ENCODE measurements at places on chromosomes 6 and 20.

DNA sequence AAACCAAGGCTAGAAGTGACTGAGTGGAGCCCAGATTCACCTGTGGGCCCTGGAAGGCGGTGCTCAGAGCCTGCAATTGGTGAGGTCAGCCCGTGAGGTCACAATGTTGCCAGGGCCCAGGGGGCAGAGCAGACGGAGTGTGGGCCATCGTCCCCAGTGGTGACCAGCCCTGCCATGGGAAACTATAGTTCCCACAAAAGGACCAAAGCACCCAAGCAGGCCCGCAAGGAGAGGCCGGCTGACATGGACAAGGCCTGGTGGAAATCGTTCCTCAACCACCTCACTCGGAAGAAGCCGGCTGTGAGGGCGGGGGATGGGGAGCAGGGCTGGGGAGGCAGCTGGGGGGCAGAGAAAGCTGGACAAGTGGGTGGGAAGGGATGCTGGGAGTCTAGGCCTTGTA lies at the start of gene C20orf144:
TSS of gene C20orf144 (plus strand) at position 156 of the 400 bp plus-strand sequence. CDS start at position 175, 19 bp downstream.
- peaks cover 26% of the 10 kb centered on the region for H3K4me1 ChIP-seq
- DNase-seq: no peak
- peak within 1 kb of the TSS; percentile 91 for H3K27ac ChIP-seq
- H3K4me3 ChIP-seq: peak within 1 kb of the TSS; percentile 71

DNA sequence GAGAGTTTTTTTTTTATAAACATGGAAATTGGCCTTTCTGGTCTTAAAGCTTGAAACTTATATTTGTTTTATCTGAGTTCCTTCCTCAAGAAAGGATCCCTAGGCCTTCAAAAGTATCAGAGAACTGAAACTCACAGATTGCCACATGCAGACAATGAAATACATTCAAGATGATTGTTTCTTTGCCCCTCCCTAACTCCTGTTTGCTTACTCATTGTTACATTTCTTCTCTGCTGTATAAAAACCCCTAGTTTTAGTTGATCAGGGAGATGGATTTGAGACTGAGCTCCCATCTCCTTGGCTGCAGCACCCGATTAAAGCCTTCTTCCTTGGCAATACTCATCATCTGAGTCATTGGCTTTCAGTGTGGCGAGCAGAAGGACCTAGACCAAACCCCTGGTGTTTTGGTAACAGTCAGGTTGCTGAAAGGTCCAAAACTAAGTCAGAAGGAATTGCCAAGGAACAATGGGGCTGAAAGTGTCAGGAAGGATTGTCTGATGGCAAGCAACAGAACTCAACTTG lies 132.3 kb upstream of the SULF2 start:
- peaks cover 57% of the 10 kb centered on the region for H3K27me3 ChIP-seq
- H3K4me3 ChIP-seq: no peak overlapping the region
- no peaks in the 10 kb centered on the region for H3K4me1 ChIP-seq
- no peak overlapping the region for H3K27ac ChIP-seq

GRCh38 chr20:3203315-3204123 lies 963 bp downstream of the DDRGK1 start:
- H3K4me3 ChIP-seq: peak overlapping the region; percentile 99
- H3K36me3 ChIP-seq: peaks cover 52% of the 10 kb centered on the region
- peaks cover 16% of the 10 kb centered on the region for H3K4me1 ChIP-seq
- no peaks in the 10 kb centered on the region for H3K27me3 ChIP-seq

- DNase-seq: no peak
- no peaks in the 10 kb centered on the region for H3K4me1 ChIP-seq
- H3K27ac ChIP-seq: no peak overlapping the region
- no peaks in the 10 kb centered on the region for H3K27me3 ChIP-seq
Measured at GRCh38 chr6:133752129-133752528, 136.8 kb upstream of the TCF21 start.

GRCh38 chr6:140446241-140446640 lies 1071.8 kb upstream of the CITED2 start:
- no peak for DNase-seq
- H3K4me3 ChIP-seq: no peak overlapping the region
- no peaks in the 10 kb centered on the region for H3K27me3 ChIP-seq
- no peak overlapping the region for H3K27ac ChIP-seq

- H3K4me1 ChIP-seq: no peaks in the 10 kb centered on the region
- peaks cover 51% of the 10 kb centered on the region for H3K27me3 ChIP-seq
- no peak overlapping the region for H3K4me3 ChIP-seq
- DNase-seq: no peak
Measured at GRCh38 chr6:18536591-18537055, 149.5 kb downstream of the RNF144B start.

DNA sequence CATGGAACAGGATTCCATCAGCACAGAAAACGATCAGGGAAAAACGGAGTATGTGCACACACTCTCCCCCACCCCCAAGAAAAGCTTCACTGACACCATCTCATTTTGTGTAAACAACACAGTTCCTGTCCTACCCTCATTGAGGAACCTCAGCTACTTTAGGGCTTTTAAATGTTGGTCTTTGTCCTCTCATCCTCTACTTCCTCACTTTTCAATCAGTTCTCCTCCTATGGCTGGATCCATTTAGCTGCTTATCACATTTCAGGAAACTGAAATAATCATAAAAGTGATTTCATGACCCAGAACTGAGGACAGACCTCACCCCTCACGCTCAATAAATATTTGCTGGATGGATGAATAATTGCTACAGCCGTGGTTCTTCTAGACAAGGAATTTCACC lies 33.1 kb upstream of the PNRC1 start:
- no peak for DNase-seq
- peaks cover 3% of the 10 kb centered on the region for H3K36me3 ChIP-seq
- H3K4me3 ChIP-seq: no peak overlapping the region
- peaks cover 7% of the 10 kb centered on the region for H3K4me1 ChIP-seq

GRCh38 chr6:36054956-36055355 lies 27.3 kb downstream of the MAPK14 start:
- peak overlapping the region; percentile 44 for H3K27ac ChIP-seq
- DNase-seq: no peak
- no peak overlapping the region for H3K4me3 ChIP-seq
- H3K4me1 ChIP-seq: peaks cover 17% of the 10 kb centered on the region
- H3K27me3 ChIP-seq: no peaks in the 10 kb centered on the region
